Activated T-cell treated with anti-CD3 and anti-CD28 coated beads, Interleukin-2, amount 50 U/mL, for 72 hours (primary cell): ENCODE measurements at places on chromosomes 2 and 18.
A peak's percentile ranks its signal among the peaks of the same experiment; 100 is the strongest.

DNA sequence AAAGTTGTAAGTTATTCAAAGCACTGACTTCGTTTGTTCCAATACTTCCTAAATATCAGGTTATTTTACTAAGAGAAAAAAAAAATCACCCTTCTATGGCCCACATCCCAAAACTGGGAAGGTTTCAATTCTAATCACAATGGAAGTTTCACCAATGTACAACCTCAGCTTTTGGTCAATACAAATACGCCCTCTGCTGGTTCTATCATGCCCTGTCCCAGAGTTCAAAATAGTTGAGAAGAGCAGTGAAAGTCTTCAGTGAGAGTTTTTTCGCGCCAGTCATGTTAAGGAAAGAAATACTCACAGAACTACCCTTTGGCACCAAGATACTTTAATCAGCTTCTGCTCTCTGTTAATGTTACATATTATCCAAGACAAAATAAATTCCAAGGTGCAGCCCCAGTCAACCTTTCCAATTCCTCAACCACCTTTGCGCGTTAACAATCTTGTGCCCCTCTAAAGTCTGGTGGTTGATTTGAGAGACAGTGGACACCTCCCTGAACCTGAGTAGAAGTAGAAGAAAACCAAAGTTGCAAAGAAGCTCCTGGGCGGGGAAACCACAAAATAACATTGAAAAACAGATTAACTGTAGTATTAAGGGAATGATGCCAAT, 59.9 kb downstream of the SUMO1 start:
- peak; percentile 45 for DNase-seq

- DNase-seq: no peak
Measured at GRCh38 chr18:8773980-8774379, 68.6 kb downstream of the MTCL1 start.

- DNase-seq: no peak
Measured at GRCh38 chr2:227566012-227566411, 32.7 kb upstream of the SCYGR2 start.

- peak; percentile 23 for DNase-seq
Measured at GRCh38 chr18:77560341-77560992, 310.8 kb downstream of the GALR1 start.

DNA sequence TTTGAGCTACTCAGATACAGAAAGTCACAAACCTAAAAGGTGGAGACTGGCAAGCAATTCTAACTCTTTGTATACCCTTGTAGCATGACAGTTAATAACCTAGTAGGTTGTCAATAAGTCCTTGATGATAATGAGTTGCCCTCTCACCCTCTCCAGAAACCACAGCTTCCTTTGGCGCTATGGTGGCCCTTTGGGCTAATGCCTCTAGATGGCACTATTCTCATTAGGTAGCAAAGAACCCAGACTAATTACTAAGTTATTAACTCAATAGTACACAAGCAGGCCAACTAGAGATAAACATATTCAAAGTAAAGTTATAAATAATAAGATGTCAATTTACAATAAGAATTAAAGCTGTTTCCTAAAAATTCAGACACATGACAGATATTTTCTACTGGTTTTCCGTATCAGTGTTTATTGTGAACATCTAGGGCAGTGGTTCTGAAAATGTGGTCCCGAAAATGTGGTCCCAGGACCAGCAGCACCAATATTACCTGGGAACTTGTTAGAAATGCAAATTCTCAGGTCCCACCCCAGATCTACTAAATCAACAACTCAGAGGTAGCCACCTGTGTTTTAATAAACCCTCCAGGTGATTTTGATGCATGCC, 41.1 kb downstream of the LDAH start:
- no peak for DNase-seq

- DNase-seq: no peak
Measured at GRCh38 chr2:25044011-25044410, 2.1 kb downstream of the EFR3B start.

GRCh38 chr2:221304916-221305315, 267.2 kb downstream of the EPHA4 start:
- no peak for DNase-seq

DNA sequence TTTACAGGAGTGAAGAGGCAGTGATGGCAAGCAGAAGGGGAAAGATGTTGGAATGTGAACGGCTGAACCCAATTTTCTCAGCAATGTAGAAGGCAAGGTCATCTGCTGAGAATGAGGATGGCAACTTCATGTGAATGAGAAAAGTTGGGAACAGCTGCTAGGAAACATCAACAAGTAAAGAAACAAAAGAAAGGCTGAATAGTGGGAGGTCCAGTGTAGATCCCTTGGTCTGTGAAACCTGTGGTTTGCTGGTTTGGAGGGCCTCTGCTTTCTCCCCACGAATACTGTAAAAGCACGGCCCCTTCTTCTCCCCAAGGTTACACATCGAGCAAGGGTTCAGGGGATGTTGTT, 27.4 kb downstream of the MARCHF4 start:
- no peak for DNase-seq

DNA sequence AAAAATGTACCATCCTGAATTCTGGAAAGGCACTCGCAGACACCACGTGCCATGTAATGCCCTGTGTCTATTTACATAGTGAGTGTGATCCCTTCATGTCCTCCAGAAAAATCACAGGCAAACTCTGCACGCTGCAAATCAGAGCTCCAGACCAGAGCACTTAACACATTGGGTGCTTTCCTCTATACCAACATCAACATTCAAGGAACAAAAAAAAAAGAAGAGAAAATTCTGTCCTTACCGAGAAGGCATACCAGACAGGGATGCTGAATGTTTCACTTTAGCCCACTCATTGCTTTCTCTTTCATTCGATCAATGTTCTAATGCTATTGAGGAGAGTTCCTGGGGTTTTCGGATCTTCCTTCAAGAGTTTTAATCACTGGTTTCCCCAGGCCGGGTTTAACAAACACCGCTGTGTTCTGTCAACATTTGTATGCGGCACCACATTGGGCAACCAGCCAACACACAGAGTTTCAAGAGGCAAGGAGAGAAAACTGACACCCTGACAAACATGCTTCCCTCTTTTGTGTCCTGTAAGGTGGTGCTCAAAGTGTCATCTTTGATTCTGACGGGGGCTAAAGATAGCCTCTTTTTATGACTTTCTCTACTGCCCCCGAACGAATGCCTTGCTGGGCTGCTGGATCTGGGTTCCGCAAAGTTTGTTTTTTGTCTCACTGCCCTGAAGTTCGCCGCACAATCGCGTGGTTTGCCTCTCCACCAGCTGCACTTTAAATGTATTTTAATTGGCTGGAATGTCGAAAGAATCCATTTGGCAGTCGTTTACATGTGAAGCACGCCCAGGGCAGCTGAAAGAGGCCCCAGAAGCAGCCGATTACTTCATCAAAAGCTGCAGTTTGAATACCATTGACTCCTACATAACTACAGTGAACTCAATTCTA, 106.4 kb upstream of the NCKAP5 start:
- no peak for DNase-seq
